ENCODE measurements at places on chromosomes 2 and 18.

- DNase-seq, result no peak
Observed at GRCh38 chr2:190838492-190838910, 42.1 kb upstream of the GLS start.

DNA sequence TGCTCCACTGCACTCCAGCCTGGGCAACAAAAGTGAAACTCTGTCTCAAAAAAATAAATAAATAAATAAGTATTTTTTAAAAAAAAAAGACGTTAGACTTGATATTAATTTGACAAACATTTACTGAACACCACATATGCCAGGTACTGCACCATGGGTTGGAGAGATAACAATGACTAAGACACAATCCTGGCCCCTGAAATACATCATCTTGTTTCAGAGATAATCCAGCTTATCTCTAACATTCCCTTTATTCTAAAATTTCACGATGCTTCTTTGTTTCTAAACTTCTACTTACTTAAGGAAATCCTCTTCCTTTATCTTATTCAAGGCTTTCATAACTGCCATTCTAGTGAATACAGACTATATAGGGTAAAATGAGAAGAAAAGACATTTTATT is 55.0 kb upstream of the PEX13 start:
- no peak for DNase-seq

GRCh38 chr2:3785220-3785889 is 82.0 kb downstream of the DCDC2C start:
- no peak for DNase-seq

GRCh38 chr2:218290316-218291261 is 1.7 kb downstream of the TMBIM1 start:
- DNase-seq, result no peak

- DNase-seq, result no peak
Observed at GRCh38 chr2:132656266-132656975, 13.6 kb downstream of the LYPD1 start.

GRCh38 chr2:109254174-109254904 is 125.3 kb downstream of the SH3RF3 start:
- no peak for DNase-seq

GRCh38 chr2:161905389-161906046 is 168.5 kb downstream of the DPP4 start:
- peak; percentile 29 for DNase-seq

- DNase-seq, result no peak
Observed at GRCh38 chr2:8851811-8852560, 14.6 kb upstream of the KIDINS220 start.

DNA sequence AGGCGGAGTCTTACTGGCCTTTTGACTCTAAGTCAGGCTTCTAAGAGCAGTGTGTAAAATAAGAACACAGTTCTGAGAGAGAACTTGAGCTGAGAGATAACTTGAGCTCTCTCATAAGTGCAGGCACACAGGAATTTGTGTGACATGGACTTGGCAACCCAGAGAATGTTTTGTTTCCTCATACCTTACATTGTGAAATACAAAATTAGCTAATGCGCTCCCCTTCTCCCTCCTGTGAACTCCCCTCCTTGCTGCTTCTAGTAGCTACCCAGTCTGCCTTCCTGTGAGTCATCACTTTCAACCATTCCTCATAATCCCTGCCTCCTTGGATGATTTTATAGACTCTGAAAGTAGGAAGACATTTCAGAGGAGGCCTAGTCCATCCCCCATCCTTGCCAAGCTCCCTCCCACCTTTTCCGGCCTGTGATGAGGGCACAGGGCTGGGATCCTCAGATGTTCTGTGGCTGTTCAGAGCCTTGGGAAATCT is 22.6 kb downstream of the FER1L5 start:
- no peak for DNase-seq

DNA sequence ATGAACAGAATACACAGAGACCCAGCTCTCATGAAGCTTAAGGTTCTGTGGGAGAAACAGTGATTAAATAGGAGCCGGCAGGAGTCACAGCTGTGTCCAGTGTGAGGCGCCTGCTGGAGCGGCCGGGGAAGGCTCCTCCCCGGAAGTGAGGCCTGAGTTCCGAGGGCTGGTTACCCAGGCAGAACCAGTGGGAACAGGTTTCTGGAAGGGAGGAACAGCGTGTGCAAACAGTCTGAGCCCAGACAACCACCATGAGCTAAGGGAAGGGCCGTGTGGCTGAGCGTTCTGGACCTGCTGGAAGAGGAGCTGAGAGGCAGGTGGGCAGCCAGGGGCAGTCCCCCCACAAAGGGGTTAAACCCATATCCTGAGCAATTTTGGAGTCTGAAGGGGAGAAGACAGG is 26.0 kb upstream of the NPAS2 start:
- no peak for DNase-seq

- no peak for DNase-seq
Observed at GRCh38 chr2:40487602-40488001, 35.7 kb upstream of the SLC8A1 start.

- DNase-seq, result no peak
Observed at GRCh38 chr2:28348149-28348567, 44.5 kb upstream of the FOSL2 start.

DNA sequence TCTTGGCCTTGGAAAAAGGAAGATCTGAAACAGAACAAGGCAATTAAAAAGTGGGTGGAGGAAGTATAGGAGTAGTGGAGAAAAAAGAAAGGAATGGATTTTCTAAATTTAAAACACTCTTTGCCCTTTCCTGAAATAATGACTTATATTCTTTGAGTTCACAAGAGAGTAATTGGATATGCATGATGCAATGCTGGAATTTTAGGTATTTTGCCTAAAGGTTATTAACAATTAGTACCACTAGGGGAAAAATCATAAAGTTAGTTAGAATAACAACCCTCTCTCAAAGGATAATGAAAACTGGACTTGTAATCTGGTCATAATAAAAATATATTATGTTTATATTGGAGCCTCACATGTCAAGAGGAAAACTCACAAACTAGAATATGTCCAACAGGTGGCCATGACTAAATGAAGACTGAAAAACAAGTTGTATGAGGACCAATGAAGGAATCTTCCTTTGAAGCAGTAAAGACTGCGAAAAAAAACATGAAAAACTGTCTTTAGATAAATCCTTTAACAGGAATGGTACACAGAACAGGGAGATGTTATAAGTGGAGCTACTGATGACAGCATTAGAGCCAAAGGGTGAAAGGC is 281.8 kb downstream of the NCKAP5 start:
- DNase-seq, result no peak

GRCh38 chr2:69203166-69203985 is 183.7 kb downstream of the GFPT1 start:
- DNase-seq, result no peak

DNA sequence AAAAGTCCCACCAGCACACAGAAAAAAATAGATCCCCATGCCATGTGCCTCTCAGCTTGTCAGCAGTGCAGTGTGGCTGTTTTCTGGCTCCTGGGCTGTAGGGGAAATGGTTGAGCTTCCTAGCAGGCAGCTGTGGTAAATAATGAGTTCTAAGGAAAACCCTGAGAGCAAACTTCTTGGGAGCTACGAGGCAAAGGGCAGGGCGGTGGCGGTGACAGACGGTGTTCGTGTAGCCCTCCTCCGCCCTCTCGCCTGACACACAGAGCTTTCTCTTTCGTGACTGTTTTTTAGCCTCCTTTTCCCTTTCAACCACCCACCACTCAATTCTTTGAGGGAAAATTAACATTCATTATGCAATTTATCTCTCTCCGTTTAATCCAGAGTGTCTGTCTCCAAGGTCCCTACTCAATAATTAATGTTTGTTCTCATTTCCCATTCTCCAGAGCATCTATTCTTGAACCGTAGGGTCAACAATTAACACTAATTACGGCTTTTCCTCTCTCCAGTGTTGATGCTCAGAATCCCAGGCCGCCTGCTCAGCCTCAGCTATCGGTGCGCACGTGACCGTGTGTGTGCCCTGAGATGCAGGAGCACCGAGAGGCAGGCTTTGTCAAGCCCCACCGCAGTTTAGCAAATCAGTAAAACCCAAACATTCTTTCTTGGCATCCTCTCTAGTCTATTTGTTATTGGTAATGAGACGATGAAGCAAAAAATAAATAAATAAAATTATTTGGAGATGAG is 50.1 kb downstream of the KIAA2012 start:
- DNase-seq, result no peak

- no peak for DNase-seq
Observed at GRCh38 chr2:71154798-71155197, 24.4 kb downstream of the MPHOSPH10 start.

DNA sequence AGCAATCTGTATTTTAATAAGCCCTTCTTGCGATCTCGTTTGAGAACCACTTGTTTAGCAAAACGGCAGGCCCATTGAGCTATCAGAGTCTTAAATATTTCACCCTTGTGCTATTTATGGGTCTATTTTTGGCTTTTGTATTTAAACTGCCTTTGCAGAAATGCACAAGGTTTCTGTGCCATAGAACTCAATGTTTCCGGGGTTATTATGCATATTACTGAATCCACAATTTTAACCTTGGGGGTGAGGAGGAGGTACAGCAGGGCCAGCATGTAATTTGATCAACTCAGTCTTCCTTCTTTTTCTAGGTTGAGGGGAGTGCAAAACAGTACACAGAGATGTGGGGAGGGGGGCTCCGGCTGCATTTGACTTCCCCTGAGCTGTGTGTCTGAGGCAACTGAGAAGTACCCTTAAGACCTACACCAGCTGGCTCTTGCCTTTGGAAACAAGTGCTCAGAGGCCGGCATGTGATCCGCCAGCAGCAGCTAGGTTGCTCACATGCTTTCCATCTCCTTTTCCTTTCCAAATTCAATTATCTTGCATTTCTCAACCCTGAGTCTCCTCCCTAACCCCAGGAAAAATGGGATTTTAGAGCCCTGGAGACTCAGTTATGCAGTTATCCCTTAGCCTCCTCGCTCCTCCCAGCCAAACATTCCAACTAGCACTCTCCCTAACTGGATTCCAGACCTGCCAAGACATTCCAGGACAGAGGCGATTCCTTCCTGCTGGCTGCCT is 103.0 kb downstream of the HNRNPLL start:
- DNase-seq, result no peak

DNA sequence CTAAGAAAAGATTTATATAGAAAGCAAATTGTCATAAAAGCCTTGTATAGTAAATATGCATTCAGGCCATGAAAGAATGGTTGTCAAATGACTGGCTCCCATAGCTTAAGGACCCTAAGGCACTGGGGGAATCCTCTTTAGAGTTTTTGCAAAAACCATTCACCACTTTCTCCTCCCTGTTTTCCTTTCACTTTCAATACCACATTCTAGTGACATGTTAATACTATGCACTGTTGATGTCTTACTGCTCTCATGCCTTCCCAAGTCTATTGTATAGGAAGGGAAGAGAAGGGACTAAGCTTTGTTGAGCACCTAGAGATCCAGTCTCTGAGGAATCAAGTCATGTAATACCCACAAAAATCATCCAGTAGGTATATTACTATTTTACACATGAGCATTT is 383.0 kb upstream of the LRRTM1 start:
- DNase-seq, result no peak

DNA sequence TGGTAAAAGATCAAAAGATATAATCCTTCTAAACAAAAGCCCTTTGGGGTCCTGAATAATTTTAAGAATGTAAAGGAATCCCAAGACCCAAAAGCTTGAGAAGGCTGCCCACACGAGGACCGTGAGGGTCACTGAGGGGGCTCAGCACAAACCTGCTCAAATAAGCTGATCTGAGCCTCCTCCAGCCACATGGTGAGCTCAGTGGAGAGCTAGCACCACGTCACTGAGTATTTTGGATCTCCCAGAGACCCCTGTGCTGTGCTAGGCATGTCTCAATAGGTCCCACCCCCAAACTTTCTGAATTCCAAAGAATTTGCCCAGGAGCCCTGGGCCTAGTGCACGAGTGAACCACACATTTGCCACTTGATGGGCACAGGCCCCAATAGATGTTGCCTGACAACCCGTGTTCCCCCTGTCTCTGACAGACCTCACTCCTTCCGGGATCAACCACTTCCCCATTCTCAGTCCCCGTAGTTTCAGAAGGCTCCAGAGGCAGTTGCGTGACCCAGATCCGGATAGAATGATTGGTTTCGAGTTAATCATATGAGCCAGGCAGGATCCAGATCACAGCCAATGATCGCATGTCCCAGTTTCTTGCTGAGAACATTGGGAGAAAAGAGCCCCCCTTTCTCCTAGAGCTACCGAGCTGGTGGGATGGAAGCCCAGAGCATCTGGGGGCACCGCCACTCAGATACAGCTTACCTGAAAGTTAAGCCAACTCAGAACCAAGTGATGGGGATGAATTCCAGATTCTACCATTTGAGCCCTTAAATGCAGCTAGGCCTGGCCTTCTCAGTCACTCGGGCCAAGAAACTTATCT is 203.8 kb downstream of the TNS1 start:
- no peak for DNase-seq

DNA sequence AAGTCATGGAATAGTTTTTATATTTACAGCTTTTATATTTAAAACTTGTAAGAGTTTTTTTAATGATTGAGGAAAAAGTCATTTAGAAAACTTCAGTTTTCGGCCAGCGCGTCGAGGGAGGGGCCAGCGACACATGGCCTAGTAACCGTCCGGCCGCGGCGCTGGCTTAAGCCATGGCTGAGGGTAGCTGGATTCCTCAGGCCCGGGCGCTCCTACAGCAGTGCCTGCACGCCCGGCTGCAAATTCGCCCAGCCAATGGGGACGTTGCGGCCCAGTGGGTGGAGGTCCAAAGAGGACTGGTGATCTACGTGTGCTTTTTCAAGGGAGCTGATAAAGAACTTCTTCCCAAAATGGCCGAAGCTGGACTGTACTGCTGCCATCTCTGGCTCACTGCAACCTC is 4.9 kb upstream of the KLHL41 start:
- DNase-seq, result no peak

DNA sequence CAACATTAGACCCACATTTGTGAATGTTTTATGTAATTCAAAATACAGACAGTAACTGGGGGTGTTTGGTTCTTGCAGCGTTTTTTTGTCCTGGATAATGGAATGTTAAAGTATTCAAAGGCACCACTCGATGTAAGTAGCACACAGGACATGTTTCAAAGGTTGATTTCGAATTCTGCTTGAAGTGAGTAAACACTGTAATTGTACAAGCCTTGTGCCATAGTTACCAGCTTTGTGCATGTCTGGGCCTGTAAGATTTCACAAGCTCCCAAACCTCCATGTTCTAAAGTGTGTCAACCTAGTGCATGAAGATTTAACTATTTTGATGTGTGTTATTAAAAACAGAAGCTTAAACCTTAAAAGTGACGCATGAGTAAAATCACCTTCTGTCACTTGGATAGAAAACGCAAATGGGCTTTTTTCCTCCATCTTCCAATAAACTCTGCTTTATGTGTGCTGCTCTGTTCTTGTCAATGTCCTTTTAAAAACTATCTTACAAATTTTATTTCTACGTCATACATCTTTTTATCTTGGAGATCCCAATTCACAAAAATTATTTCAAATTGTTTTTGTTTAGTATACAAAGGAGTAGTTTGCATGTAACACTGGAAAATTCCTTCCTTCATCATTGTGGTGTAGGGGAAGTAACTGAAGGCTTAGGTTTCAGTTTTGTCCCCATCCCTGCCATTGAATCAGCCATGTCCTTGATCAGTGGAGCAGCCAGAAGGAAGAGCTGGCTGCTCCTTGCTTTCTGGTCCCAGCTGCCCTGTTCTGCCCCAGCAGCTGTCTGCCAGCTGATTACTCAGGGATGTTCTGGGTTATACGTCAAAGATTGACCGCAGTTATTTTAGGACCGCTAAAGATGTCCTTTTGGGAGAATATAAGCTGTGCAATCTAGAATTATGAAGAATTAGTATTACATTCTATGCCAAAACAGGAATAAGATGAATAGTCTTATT is 119.2 kb downstream of the PRKRA start:
- DNase-seq, result no peak

Measured in NCI-H1092 (cell line).